Anterior cingulate cortex (tissue), 58 donors: ENCODE measurements at places on chromosomes 5 and 9.

DNA sequence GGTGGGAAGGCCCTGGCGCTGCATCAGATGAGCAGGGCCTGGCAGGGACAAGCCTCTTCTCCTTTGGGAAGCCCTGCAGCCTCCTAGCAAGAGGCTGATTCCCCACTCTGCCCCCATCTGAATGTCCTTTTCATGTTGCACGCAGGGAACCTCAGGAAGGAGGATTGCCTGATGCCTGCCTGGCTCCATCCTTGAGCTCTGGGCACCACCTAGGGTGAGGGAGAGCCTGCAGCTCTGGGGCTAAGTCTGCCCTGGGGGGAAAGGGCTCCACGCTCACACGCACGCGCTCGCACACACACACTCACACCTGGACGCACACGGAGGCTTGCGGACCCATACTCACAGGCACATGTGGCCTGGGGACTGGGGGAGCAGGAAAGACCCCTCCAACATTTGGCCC lies 86.6 kb downstream of the LMX1B start:
- no peak for DNase-seq

GRCh38 chr9:27427272-27427643 lies 96.8 kb upstream of the IFNK start:
- DNase-seq = no peak

DNA sequence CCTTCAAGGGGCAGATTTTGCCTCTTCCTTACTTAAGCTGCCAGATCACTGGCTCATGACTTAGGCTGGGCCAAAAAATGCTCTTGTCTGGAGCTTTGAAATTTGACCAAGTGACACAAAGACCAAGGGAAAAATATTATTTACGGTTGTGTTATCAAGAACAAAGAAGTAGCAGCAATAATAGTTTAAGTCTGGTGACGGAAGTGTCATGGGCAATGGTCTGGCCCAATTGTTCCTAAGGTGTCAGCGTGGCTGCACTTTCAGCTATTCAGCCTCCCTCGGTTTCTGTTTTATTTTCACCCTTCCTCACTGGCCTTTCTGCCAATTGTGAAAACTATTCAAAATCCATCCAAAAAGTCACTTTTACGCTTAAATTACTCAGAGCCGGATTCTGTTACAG lies 185.3 kb downstream of the CDH18 start:
- no peak for DNase-seq

DNA sequence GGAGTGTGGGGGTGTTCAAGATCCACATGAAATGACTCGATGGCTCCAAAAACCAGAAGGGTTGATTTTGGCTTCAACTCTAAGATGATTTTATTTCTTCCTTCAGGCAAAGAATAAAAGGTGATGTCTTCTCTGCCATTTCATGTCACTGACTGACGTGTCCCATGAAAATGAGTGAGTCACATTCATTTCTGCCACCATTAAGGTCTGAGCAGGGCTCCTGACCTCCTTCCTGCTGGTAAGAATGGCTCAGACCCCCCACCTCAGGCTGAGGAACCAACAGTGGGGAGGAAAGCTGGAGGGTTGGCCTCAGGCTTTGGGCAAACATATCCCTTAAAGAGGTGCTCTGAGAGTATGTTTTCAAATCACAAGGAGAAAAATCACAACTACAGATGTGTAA lies 53.9 kb upstream of the ZNF354A start:
- DNase-seq = no peak

DNA sequence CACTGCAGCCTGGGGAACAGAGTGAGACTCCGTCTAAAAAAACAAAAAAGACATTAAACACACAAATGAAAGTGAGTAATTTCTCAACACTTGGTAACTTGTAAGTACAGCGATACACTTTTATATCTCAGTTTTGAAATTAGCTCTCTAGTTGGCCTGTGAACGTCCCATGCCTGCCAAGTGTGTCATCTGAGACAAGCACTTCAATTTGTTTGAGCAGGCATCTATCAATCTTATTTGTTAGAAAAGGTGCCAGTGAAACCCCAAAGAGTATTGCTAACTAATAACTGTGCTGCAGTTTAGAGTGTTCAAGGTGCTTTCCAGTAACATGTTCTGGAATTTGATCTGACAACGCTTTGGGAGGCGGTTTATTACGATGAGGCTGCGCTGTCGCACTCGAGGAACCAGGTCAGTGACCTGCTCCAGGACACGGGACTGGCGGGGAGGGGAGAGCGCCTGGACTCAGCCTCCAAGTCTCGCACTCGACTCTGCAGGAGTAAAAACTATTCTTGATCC lies 1.1 kb upstream of the SPIN1 start:
- DNase-seq = no peak

GRCh38 chr5:57262541-57262940 lies 88.7 kb downstream of the GPBP1 start:
- DNase-seq = no peak

- DNase-seq = no peak
These were observed 238.4 kb downstream of the ARRDC3 start for GRCh38 chr5:91144491-91145332.

GRCh38 chr5:41151564-41151963 lies 61.8 kb downstream of the C6 start:
- DNase-seq = no peak

DNA sequence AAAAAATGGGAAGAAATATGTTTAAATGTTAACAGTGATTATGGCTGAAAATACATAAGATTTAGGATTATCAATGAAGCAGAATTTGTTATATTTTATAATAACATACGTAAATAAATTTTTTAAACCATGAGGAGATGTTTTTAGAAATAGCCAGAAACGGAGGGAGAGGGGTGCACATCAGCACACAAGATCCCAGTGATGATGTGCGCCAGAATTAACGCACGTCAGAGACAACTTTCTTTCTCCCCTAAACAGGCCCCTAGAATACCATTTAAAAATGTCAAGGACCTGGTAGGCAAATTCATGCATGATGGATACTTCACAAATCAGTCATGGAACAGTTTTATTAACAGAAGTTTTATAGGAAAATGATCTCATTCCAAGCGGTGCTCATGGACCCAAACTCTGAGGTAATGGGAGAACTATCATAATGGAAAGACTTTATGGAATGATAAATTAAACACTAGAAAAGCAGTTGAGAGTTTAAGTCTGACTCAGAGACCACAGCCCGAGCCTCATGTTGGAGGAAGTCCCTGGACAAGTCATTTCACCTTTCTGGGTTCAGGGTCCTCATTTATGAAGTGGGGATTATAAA lies 258.9 kb upstream of the GAS1 start:
- DNase-seq = no peak

DNA sequence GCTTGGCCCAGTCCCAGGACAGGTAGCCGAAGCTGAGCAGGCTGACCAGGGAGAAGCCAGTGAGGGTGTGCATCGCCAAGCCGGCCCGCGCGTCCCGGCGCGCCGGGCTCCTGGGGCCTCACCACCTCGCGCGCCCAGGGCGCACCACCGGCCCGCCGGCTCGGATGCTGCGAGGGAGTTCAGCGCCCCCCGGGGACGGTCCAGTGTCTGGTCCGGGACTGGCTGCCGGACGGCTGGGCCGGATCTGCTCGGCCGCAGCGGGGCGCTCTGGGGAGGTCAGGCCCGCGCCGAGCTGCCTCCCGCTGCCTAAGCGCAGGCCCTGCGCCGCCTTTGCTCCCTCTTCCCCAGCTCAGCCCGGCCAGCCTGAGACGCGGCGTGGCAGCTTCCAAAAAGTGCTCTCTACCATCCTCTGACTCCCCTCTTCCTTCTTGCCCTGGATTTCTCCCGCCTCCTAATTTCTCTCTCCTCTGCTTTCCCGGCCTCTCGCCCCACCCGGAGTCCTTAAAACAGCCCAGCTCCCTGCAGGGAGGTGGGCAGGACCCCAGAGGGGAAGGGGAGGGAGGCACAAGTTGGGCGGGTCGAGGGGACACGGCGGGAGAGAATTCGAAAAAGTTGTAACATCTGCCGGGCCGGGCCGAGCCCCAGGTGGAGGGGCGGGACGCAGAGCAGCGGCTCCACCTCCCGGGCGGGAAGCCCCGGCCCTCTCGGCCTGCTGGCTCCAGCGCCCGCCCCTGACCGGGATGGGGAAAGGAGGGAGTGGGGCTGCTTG lies at the start of gene ARSI:
Gene ARSI, minus strand, starts transcription at position 605 of the 769 bp plus-strand sequence. Its CDS starts 532 bp downstream, at position 73.
- DNase-seq = no peak

DNA sequence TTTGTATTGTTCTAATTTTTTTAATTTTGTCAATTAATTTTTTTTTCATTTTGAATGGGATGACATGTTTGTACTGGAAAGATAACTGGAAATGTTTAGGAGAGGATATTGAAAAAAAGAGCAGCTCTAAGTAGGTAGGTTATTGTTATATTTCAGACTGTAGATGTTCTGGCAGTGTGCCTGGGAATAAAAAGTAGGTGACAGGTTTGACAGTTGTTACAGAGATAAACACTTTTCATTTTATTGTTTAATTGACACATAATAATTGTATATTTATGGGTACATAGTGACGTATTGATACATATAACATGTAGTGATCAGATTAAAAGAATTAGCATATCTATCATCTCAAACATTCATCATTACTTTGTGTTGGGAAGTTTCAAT lies 279.1 kb downstream of the ARRDC3 start:
- DNase-seq = no peak

DNA sequence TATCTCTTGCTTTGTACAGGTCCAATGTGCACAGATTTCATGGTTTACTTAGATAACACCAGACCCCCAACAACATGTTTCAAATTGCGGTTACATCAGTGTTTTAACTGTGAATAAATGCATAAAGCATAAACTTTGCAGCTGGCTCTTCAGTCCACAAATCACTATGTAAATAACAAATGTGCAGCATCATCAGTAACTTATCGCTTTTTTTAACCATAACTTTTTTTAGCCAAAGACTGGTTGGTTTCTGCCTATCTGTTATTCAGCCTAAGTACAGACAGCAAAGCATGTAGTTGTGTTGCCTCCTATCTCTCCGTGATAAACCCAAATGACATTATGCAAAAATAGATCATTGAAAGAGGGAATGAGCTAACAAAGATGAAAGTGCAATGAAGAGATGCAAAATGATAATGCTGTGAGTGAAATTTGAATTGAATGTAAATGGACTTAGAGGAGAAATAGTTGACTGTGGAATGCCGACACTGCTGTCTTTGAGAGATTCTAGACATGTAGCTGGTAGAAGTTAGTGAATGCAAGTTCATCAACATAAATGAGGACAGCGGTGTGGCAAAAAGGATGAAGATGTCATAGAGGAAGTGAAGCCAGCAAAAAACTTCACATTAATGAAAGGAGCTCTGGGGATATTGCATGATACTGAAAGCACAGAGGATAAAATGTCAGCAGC lies 108.8 kb downstream of the PDE8B start:
- no peak for DNase-seq

GRCh38 chr9:28888806-28889205 lies 1315.5 kb upstream of the C9orf72 start:
- no peak for DNase-seq

- no peak for DNase-seq
These were observed 512.2 kb upstream of the GRIA1 start for GRCh38 chr5:152978141-152978835.

DNA sequence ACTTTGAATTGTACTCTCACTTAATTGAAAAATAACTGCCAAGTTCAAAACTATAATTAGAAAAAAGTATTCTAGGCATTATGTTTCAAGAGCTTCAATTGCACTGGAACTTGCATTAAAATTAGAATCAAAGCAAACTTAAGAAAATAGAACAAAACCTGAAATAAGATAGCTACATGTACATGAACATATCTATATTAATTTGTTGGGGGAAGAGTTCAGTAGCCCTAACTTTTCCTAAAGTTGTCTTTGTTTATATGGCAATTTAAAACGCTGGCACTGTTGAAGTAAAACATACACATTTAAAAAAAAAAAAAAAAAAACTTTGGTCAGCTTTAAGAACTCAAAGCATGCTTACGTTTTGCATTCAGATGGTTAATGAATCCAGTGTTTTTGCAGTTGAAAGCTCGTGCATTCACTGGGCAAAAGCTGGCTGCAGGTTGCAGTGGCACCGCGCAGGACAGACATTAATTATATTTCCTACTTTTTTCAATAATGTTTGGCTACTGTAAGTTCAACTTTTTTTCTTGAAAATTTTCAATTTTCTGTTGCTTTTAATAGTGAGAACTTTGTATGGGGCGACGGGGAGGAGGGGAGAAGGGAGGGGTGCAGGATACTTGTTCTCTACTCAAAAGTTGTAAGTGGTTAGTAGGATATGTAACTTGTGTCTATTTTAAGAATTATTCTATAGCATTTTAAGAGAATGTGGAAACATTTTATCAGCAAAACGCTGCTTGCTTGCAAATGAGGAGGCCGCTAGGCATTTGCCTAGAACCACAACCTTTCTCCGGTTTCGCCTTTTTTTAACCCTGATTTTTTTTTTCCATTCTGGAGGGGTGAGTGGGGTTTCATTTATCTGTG lies 3.9 kb downstream of the NR2F1 start:
- DNase-seq = no peak
